CD4-positive, alpha-beta T cell treated with Interleukin-6 for 4 hours (primary cell): ENCODE measurements at places on chromosomes 5 and 9.

- no peak for DNase-seq
Observed at GRCh38 chr9:35000535-35001284, 11.2 kb downstream of the DNAJB5 start.

GRCh38 chr5:73039082-73039481 is 81.3 kb upstream of the TMEM171 start:
- no peak for DNase-seq

DNA sequence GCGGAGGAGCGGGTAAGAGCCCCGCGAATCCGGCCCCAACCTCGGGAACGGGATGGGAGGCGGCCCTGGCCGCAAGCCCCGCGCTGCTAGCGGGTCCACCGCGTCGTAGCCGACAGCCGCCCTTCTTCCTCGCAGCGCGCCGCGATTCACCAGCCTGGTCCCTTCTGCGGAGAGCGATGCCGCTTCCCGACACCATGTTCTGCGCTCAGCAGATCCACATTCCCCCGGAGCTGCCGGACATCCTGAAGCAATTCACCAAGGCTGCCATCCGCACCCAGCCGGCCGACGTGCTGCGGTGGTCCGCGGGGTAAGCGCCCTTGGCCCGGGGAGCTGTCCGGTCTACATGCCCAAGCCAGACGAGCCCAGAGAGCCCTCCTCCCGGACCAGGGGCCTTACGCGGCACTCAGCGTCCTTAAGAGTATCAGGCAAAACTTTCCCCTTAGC is 335 bp downstream of the ROPN1L start:
- no peak for DNase-seq

- DNase-seq = no peak
Observed at GRCh38 chr5:17441351-17441750, 56.7 kb upstream of the TAF11L2 start.

DNA sequence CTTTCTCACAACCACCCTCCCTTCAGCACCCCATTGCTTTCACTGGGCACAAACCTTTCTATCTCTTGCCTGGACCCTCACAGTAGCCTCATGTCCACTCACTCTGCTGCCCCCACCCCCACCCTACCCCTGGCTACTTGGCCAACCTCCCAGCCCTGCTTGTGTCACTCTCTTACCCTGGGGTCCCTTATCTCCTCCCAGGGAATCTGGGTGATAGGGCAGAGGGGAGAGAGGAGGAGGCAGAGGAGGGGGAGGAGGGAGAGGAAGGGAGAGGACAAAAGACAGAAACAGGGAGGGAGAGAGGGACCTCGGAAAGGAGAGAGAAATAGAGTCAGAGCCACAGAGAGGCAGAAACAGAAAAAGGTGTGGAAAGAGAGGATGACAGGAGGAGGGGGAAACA is 25.0 kb upstream of the KIF12 start:
- DNase-seq = no peak

GRCh38 chr9:127650518-127650917 is 38.4 kb downstream of the STXBP1 start:
- no peak for DNase-seq

GRCh38 chr9:69027355-69028097 is 8.0 kb upstream of the FXN start:
- DNase-seq = peak; percentile 50

DNA sequence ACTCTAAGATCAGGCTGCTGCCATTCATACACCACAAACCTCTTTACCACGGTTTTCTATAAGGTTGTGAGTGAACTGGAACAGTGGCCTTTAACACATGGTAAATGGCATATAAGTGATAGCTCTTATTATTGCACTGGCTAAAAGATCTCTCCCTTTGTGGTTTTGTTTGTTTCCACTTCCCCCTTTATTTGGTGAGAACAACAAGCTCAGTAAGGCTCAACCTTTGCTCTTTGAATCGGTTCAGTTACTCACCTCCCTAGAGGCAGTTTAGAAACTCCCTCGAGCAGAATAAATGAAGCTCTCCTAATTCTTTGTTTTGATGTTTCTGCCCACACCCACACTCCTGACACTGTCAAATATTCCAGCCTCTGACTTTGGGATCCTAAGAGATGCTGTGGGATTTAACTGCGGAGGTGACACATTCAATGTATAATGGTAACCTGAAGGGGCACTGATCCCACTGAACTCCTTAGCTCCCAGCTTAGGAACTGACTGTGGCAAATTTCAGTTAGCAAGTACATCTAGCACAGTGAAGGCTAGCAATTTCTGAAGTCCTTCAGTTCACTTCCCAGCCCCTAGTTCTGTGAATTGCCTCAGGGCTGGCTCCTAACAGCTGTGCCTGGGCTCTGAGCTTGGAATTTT is 22.5 kb upstream of the RAD23B start:
- no peak for DNase-seq

DNA sequence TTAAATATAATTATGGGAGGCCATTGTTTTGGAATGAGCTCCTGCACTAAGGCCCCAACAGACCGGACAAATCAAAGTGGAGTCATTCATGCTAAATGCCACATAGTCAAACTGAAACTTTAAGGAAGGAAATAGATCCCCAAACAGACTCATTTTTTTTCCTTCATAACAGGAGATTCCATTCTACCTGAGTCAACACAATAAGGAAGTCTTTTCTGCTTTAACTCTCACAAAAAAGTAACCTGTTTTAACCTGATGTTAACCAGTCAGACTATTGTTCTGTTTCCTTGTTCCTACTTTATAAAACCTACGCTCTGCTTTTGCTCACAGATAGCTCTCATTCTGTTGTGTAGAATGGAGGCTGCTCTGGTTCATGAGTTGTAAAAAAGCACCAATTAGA is 234.9 kb downstream of the YTHDC2 start:
- no peak for DNase-seq

- no peak for DNase-seq
Observed at GRCh38 chr5:41983284-41983683, 58.2 kb downstream of the FBXO4 start.

- DNase-seq = no peak
Observed at GRCh38 chr5:102596113-102596512, 97.3 kb upstream of the SLCO6A1 start.

GRCh38 chr9:91885746-91886413 is 64.1 kb downstream of the ROR2 start:
- DNase-seq = no peak

GRCh38 chr5:161483721-161484120 is 62.8 kb downstream of the GABRB2 start:
- DNase-seq = no peak

DNA sequence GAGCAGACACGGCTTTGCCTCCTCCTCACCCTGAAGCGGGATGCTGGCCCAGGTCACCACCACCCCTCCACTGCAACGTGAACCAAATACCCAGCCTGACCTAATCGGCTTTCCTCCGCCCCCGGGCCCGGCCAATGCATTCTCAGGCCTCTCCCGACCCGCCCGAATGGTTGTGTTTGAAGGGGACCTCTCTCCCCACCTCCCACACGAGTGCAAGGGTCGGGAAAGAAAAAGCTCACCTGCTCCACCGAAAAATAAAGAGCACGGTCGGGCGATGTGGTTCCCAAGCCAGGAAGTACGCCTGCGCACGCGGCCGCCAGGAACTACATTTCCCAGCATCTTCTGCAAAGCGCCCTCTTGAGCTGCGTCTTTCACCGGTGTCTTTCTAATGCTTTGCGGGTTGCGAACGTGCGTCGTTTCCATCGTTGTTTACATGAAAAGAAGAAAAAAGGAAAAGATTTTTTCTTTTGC is at the start of gene ZNF883:
TSS of gene ZNF883 (minus strand) at position 282 of the 471 bp plus-strand sequence.
- DNase-seq = peak; percentile 46

DNA sequence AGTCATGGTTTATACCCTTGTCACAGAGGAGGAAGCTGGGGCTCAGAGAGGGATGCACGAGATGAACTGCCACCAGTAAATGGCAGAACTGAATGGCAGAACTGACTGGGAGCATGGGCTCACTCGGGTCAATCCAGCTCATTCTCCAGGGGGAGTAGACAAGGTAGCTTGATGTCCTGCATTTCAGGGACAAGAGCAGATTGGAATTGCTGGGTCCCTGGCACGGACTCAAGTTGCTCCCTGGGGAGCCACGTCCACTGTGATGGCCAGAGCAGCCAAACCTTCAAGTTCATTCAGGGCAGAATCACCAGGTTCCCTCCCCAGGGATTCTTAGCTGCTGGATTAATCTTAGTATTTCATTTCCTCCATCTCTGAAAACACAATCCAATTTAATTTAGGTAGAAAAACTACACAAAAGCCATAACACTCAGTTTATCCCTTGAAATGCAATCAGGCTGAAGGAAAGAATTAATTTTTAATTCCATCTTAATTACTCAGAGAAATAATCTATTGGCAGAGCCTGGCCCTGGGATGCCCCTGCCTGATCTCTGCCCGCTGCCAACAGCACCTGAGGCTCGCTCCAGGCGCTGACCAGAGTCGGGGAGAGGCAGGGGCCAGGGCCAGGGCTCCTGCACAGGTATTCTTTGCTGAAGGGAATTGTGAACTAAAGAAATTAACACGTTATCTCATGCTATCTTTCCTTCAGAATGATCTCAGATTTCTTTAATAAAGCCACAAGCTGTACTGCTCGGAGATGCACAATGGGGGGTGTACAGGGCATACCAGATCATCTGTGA is 42.0 kb upstream of the UNC5A start:
- no peak for DNase-seq

DNA sequence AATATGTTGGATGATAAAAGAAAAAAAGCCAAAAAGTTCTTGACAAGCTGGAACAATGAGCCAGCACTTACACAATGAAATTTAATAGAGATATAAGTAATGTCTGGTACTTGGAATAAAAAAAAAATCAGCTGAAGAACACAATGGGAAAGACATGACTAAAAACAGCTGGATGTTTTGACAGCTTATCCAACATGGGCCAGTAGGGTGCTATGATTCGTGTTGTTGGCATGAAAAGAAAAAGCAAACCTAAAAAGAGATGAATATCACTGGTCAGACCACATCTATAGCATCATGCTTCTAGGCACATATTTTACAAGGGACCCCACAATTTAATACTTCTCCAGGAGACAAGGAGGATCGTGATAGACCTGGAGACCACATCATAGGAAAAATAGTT is 175.3 kb downstream of the ARL15 start:
- no peak for DNase-seq

GRCh38 chr9:37574241-37574721 is 1.9 kb downstream of the FBXO10 start:
- no peak for DNase-seq

- peak; percentile 18 for DNase-seq
Observed at GRCh38 chr5:80406980-80407734, 707 bp upstream of the ZFYVE16 start.

GRCh38 chr5:61234019-61234418 is 71.8 kb upstream of the SMIM15 start:
- DNase-seq = no peak

GRCh38 chr5:54243483-54244080 is 66.8 kb downstream of the ARL15 start:
- DNase-seq = peak; percentile 43
